ENCODE measurements at places on chromosomes 12 and 14.

GRCh38 chr14:99309220-99309766, 37.3 kb upstream of the BCL11B start:
- DNase-seq, result no peak

DNA sequence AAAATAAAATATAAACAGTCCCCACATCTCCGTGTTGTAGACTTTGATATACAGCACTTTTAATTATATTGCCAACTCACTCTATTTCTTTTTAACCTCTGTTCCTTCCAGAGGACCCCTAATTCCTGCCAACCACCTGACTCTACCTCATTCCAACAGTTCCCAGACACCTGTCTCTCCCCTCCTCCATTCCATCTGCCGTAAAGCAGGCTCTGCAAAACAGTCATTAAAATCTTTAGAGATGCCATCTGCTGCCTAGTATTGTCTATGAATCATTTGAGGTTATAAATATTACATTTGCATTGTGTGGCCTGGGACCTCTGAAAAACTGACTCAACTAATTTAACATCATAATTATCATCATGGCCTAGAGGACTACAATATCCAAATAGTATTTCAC, 148.8 kb upstream of the DCN start:
- no peak for DNase-seq

- no peak for DNase-seq
Measured at GRCh38 chr12:49283541-49284429, 11.2 kb upstream of the PRPH start.

DNA sequence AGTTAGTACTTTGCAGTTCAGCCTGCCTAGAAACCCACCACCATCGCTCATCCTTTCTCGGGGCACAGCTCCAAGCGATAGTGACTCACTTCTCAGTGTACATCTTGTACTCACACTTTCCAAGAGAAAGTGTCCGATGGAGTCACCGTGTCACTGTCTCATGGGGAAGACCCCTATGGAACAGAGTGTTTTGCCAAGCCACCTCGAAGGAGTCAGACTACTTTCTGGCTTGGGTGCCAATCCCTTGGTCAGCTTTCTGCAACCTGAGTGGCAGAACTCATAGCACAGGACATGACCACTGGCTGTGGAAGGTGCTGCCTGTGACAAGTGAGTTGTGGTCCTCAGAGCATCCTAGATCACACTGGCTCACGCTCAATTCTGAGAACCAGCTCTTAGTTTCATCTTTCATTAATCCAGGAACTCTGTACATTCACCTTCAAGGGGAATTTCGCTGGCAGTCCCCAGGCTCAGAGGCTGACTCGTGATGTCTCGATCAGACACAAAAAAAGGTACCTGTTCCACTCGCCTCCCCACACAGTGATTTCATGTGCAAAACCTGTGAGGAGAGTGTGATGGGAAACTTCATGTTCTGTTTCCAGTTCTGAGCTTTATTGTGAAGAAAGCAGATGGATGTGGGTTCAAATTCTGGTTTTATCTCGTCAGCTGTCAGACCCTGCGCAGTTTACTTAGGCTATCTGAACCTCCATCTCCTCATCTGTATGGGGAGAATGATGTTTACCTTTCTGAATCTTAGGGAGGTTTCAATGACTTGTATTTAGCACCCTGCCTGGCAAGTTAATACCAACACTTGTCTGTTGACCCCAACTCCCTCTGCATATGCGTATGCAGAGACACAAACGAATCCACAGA, 127.3 kb upstream of the CCND2 start:
- DNase-seq, result no peak

DNA sequence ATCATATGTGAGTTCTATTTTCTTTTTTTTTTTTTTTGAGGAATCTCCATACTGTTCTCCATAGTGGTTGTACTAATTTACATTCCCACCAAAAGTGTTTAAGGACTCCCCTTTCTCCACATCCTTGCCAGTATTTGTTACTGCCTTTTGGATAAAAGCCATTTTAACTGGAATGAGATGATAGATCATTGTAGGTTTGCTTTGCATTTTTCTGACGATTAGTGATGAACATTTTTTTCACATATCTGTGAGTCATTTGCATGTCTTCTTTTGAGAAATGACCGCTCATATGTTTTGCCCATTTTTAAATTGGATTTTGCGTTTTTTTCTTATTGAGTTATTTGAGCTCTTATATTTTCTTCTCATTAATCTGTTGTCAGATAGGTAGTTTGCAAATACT, 394.8 kb downstream of the LRFN5 start:
- no peak for DNase-seq

DNA sequence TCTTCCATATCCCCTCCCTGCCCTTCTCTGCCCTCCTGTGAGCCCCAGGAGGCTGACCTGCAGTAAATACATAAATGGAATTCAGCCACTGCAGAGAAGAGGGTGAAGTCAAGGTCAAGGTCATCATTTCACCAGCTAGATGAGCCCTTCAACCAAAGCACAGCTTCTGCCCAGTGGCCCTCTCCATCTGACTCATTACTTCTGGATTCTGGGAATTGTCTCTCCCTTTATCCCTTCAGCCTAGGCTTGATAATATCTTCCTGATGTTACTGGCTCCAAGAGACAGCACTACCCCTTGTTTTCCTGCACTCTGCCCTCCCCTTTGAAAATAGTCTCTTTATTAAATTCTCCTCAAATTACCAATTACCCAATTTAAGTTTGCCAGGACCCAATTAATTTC, 64.5 kb downstream of the TTC9 start:
- DNase-seq, result no peak

DNA sequence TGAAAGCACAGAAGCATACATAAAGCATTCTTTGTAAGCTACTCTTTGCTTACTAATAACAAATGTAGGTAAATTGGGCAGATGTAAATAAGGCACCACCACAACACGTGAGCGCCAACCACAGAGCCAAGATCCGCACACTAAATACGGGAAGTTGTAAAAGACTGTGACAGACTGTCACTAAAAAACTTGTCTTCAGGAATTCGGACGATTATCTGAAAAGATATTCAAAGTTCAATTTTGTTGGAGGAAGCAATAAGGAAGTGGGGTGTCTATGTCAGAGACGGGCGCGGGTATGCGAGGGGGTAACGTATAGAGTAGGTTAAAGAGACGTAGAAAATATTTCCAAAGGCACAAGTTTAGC, 1.5 kb upstream of the HSP90B1 start:
- no peak for DNase-seq

DNA sequence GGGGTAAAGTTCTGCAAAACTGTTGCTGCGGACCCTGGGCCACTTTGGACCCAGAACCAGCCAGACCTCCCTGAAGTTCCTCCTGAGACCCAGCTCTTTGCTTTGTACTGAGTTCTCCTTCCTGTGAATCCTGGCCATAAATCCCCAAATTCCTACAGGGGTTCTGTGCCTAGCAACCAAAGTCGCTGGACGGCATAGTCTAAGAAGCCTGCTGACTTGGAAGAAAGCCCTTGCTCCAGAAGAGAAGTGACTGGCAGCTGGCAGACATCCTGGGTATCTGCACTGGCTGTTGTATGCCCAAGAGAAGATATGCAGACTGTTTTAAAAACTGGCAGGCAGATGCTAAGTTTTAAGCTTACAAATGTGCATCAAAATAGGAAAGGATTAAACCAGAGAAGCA, 99.9 kb upstream of the SLC24A4 start:
- no peak for DNase-seq

DNA sequence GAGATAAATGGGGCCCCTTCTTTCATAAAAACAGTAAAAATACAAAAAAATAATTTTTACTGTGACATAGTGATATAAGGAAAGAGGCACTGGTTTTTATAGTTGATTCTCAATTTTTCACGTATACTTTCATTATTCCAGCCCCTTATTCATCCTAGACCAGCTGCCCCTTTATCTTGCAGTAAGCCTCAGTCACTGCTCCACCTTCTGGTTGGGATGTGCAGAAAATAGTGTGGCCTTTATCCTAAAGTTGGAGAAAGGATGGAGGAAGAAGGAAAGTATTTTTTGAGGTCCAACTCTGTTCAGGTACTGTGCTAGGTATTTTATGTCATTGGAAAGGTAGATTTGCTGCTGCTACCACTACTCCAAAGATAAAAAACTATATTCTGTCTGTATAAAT, 172.7 kb downstream of the ANO6 start:
- no peak for DNase-seq

DNA sequence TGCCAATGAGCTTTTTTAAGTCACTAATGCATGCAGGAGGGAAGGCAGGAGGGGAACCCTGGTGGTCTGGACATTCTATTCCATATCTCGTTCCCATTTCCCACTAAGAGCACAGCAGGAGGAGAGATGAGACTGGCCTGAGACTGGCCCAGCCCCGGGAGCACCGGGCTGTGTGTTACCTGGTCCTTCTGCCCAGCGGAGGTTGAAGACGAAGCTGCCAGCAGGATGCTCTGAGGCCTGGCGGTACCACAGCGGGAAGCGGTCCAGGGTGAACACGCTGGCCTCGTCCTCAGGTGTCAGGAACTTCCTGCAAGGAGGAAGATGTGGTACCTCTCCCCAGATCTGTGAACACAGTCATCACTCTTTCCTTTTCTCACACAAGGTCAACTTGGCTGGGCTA, 23.9 kb downstream of the LRTM2 start:
- no peak for DNase-seq

DNA sequence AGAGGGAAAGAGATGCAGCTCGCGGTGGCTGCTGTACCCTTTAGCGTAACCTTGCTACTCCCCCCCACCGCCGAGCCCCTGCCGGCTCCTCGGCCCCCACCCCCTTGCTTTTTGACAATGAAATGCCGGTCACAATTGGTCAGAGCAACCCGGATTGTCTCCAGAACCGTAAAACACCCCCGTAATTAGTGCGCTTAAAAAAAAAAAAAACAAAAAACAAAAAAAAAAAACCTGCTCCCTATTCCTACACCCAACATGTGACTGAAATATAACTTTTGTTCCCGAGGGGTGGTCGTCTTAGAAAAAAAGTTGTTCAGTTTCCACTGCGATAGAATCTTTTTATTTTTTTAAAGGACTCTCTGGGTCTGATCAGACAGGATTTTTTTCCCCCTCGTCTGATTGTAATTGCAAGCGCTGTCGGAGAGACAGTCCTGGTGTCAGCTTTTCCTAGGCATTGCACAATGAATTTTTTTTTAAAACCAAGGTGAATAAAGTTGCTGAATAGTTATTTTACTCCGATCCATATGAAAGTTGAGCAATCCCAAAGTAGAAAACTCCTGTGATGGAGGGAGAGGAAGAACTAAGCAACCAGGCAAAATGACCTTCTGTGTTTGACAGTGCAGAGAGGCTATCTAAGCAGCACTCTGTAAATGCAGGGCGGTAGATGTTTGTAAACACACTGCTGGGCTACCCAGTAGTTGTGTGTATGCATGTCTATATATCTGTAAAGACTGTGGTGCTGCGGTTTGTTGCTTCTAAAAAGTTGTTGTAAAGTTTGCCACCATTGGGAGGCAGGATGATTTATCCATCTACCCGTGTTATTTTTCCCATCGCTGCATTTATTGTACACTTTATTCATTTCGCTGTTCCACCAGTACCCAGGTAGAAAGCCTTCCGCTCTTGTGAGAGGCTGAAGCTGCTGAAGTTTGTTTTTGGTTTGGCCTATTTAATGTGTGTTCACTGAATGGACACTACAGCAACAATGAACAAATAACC, 1.1 kb downstream of the ETV6 start:
- DNase-seq, result no peak

DNA sequence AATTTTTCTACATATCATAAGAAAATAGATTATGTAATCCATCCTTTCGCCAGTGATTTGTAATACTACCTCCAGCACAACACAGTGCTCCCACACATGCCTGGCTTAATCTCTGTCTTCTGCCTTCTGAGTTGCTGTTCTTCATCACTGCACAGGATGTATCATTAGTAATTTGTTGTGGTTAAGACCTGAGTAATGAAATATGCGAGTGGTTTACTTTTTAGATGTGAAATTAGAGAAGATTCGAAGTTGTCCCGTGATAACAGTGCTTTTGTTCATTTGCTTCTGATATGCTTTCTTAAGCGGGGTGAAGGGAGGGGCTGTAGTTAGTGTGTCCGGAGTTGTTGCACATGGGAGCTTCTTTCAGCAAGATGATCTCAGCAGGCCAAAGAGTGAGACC, 18.1 kb downstream of the KRT85 start:
- DNase-seq, result no peak

GRCh38 chr12:125346362-125346761, 281.1 kb downstream of the AACS start:
- no peak for DNase-seq

GRCh38 chr14:103630364-103631108, 1.5 kb downstream of the KLC1 start:
- no peak for DNase-seq

All from activated gamma-delta T cell (primary cell).